Putamen (tissue), 1 donor: ENCODE measurements at places on chromosomes 6 and 20.

- DNase-seq = no peak
Observed at GRCh38 chr6:129717277-129717676, 7.3 kb upstream of the ARHGAP18 start.

- DNase-seq = peak; percentile 36
Observed at GRCh38 chr6:50007819-50008218, 14.0 kb downstream of the DEFB110 start.

GRCh38 chr20:6269168-6269873 is 146.5 kb upstream of the FERMT1 start:
- DNase-seq = no peak

DNA sequence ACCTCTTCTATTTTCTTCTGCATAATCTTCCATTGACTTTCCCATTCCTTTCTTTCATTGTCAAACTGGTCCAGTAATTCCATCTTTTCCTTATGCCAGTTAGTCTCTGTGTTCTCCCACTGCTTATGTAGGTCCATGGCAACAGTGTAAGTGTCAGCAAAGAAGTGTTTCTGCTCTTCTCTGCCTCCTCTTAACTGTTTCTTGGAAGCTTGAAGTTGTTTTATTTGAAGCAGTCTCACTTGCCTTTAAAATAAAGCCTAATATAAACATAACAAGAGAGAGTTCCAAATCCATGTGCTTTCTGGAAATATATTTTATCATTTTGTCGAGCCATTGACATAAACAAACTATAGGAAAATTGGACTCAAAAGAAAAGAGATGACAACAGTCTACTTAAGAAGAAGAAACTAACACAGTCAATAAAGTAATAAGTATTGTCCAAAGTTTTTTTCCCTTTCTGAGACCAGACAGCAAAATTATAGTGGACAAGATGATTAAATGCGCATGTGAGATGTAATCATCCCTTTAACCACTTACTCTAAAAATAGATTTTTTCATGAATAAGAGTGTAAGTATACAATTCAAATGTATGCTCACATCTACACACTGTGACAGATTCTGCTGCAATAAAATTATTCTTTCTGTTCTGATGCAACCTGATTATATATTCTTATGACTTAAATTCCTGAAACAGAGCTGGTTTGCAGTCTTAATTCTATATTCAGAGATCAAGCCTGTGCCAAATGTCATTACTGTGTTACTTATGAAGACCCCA is 5.2 kb downstream of the KIAA0408 start:
- DNase-seq = no peak

DNA sequence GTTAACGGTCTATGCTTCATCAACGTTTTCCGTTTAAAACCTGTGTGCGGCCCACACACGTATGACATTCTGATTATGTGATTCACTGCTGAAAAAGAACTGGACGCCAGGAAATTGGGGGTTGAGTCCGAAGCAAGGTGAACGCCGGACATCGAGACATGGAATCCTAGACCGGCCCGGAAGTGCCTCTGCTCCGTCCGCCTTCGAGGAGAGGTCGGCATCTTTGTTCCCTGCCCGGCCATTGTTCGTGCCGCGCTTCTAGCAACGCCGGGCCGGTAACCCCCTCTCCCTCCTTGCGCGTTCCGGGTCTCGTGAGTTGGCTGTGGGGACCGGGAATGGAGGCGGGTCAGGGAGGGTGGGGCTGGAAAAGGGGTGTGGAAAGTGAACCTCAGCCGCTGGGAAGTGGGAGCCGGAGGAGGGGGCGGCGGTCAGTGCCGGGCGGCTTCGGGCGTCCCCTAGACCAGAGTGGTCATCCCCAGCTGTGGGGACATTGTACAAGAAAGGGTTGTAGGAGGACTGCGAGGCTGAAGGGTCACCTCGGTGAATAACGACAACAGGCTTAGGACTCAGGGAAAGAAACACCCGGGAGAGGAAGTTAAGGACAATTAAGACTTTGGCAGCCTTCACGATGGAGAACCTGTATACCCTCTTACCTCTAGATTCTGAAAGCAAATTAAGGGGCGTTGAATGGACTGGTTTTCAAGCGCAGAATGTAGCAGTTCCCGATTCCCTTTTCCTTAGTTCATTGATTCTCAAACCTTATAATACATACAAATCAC is at the start of gene ZSCAN9:
TSS of gene ZSCAN9 (plus strand) at position 220 of the 779 bp plus-strand sequence. CDS start 1,810 bp downstream, outside the sequence.
- peak; percentile 54 for DNase-seq

DNA sequence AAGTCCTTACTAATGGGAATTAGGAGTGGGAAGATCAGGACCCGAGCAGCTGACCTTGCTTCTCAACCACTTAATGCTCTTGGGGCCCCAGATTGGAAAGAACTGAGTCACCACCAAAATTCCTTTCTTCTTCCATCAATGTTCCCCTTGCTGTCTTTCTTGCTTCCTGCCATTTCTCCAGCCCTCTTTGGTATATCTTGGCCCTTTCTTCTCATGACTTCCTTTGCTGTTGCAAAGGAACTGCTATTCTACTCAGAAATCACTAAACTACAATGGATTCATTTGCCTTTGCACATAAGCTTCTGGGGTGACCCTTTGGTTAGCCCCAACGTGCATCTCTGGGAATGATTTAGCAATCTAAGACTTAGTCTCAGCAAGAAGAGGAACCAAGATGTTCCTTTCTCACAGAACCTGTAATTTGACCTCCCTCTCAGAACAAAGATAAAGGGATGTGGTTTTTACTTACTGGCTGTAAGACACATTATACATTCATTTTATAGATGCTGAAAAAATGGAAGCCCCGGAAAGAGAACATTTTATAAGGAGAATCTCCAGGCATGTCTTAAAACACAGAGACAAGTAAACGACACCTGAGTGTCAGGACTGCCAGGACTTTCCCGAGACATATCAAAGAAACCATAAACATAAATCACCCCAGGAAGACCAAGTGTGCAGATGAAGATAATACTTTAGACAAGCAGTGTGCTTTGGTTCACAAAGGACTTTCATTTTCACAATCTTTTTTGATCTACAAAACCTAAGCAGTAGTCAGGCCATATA is 99.0 kb upstream of the TNFAIP3 start:
- DNase-seq = no peak

- DNase-seq = peak; percentile 28
Observed at GRCh38 chr6:43184268-43184985, 2.4 kb downstream of the CUL9 start.

GRCh38 chr6:21603082-21603952 is 9.8 kb downstream of the SOX4 start:
- DNase-seq = no peak
